ENCODE measurements at places on chromosomes 6 and 20. TPM values are rescaled to one million over a fixed set of nuclear protein-coding genes. Genes with fewer than 3 reads are reported as not detected.
A peak's percentile ranks its signal among the peaks of the same experiment; 100 is the strongest.

Gene ANKRD66
- not detected for polyA plus RNA-seq

Gene SPATA25
- 2.9 TPM for polyA plus RNA-seq

Gene CDSN
- not detected for polyA plus RNA-seq

Gene CST5
- not detected for polyA plus RNA-seq

Gene OR2B6
- 0.42 TPM for polyA plus RNA-seq

GRCh38 chr20:1566701-1567100 is 9.2 kb upstream of the SIRPD start:
- H3K4me1 ChIP-seq, result no peaks in the 10 kb centered on the region
- H3K27me3 ChIP-seq, result no peaks in the 10 kb centered on the region
- H3K27ac ChIP-seq, result no peak overlapping the region
- no peaks in the 10 kb centered on the region for H3K36me3 ChIP-seq

- H3K27ac ChIP-seq, result no peak overlapping the region
- H3K36me3 ChIP-seq, result no peaks in the 10 kb centered on the region
- peaks cover 21% of the 10 kb centered on the region for H3K4me1 ChIP-seq
- DNase-seq, result no peak
- no peaks in the 10 kb centered on the region for H3K27me3 ChIP-seq
Observed at GRCh38 chr6:13467216-13467600, 20.2 kb downstream of the GFOD1 start.

GRCh38 chr6:142384519-142385254 is 82.9 kb downstream of the ADGRG6 start:
- no peaks in the 10 kb centered on the region for H3K4me1 ChIP-seq
- no peaks in the 10 kb centered on the region for H3K27me3 ChIP-seq
- peak overlapping the region; percentile 12 for H3K4me3 ChIP-seq
- no peak for DNase-seq
- H3K36me3 ChIP-seq, result peaks cover 23% of the 10 kb centered on the region
- H3K27ac ChIP-seq, result peak overlapping the region; percentile 88

DNA sequence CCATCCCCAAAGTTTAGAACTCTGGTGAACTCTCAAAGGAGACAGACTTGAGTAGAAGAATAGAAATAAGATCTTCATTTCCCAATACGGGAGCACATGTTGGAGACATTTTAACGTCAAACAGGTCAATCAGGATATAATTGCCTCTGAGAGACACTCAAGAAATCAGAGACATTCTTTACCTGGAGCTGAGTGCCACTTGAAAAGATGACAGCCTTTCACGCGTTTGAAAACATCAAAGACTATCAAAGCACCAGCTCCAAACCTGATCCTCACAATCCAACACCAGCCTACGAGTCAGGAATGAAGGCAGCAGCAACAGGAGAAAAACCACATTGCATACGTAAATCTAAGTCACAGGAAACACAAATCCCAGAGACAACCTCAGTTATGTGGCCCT is 571.5 kb upstream of the CDH4 start:
- no peaks in the 10 kb centered on the region for H3K27me3 ChIP-seq
- DNase-seq, result no peak
- H3K27ac ChIP-seq, result no peak overlapping the region
- no peaks in the 10 kb centered on the region for H3K4me1 ChIP-seq
- H3K4me3 ChIP-seq, result no peak overlapping the region

DNA sequence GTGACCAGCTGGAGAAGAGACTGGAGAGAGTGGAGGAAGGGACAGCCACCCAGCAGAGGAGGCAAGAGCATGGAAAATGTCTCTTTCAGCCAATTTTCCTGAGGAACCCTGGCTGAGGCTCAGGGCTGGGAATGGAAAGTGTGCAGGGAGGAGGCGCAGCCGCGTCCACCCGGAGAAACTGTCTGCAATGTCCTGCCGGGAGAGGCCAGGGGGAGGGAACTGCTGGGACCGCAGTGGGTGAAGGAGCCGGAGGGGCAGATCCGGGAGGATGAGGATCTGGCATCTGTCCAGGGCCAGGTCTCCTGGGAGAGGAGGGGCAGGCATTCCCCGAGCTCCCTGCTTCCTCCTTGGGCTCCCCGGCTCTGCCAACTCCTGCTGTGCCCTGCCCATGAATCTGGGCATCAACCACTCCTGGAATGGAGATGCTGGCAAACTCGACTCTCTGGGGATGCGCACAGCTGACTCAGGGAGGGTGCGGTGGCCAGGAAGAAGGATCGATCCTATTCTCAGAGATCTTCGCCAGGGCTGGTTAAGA is 17.4 kb upstream of the HM13 start:
- H3K27ac ChIP-seq, result peak overlapping the region; percentile 65
- peaks cover 5% of the 10 kb centered on the region for H3K4me1 ChIP-seq
- H3K4me3 ChIP-seq, result peak overlapping the region; percentile 9
- DNase-seq, result no peak
- H3K27me3 ChIP-seq, result no peaks in the 10 kb centered on the region
- no peaks in the 10 kb centered on the region for H3K36me3 ChIP-seq

DNA sequence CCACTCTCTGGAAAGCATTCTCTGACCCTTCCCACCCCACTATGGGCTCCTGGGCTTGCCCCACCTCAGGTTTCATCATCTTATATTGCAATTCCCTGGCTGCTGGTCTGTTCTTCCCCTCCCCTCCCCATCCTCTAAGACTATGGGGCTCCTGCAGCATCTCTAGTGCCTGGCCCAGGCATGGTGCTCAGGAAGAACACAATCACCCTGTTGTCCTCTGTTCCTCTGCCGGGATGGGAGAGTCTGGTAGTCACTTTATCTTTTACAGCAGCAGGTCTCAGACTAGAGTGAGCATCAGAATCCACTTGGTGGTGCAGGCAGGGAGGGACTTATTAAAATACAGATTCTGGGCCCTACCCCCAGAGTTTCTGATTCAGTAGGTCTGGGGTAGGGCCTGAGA is 5.0 kb upstream of the LPIN3 start:
- no peaks in the 10 kb centered on the region for H3K36me3 ChIP-seq
- DNase-seq, result no peak
- no peaks in the 10 kb centered on the region for H3K27me3 ChIP-seq
- no peak overlapping the region for H3K27ac ChIP-seq
- H3K4me3 ChIP-seq, result no peak overlapping the region

DNA sequence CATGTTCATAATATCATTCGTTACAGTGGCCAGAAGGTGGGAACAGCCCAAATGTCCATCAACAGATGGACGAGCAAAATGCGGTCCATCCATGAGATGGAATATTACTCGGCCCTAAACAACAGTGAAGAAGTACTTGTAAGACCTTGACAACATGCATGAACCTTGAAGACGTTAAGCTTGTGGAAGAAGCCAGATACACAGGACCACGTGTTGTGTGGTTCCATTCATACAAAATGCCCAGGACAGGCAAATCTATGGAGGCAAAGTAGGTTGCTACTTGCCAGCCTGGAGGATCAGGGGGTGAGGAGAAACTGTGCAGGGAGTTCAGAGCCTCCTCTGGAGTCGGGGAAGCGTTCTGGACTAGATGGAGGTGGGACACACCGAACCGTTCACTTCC is 207.1 kb downstream of the ERMARD start:
- H3K4me1 ChIP-seq, result no peaks in the 10 kb centered on the region
- no peaks in the 10 kb centered on the region for H3K27me3 ChIP-seq
- H3K36me3 ChIP-seq, result no peaks in the 10 kb centered on the region
- no peak overlapping the region for H3K27ac ChIP-seq

DNA sequence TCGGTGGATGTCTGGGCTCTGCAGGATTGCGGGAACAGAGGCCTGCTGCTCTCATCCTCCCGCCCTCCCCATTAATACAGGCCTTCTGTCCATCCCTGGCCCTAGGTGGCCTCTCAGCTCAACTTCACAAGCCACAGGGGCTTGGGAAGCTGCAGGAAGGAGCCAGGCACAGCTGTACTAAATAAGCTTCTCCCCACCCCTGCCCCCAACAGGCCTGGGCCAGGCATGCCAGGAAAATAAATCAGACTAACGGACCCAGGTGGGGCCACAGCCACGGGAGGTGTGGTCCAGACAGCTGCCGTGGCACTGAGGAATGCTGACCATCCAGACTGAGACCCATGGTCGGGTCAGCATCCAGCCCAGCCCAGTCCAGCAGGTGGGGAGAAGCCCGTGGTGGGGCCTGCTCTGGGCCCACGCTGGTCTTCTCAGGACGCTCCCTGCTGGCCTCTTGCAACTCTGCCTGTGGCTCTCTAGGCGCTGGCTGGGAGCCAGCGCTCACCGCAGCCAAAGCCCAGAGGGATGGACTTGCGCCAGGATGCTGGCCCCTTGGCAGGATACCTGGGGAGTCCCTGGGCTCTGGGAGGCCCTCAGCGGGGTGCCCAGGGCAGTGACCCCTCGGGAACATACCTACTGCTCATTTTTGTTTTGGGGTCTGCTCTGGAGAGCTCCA is 8.6 kb upstream of the YTHDF1 start:
- no peak overlapping the region for H3K4me3 ChIP-seq
- peaks cover 17% of the 10 kb centered on the region for H3K4me1 ChIP-seq
- 0 out of 2 replicates have a peak, but pooled peaks cover 6% of the 10 kb centered on the region for H3K27me3 ChIP-seq
- peak; percentile 78 for DNase-seq

GRCh38 chr6:2158596-2159271 is 86.7 kb downstream of the GMDS start:
- H3K36me3 ChIP-seq, result no peaks in the 10 kb centered on the region
- no peak overlapping the region for H3K4me3 ChIP-seq
- peaks cover 17% of the 10 kb centered on the region for H3K4me1 ChIP-seq
- no peak for DNase-seq
- no peak overlapping the region for H3K27ac ChIP-seq

GRCh38 chr20:50048420-50049166 is 64.4 kb downstream of the UBE2V1 start:
- H3K27ac ChIP-seq, result peak overlapping the region; percentile 66
- no peaks in the 10 kb centered on the region for H3K36me3 ChIP-seq
- no peak overlapping the region for H3K4me3 ChIP-seq
- no peaks in the 10 kb centered on the region for H3K27me3 ChIP-seq
- H3K4me1 ChIP-seq, result peaks cover 14% of the 10 kb centered on the region

- no peaks in the 10 kb centered on the region for H3K27me3 ChIP-seq
- peaks cover 5% of the 10 kb centered on the region for H3K36me3 ChIP-seq
- no peak for DNase-seq
- H3K4me1 ChIP-seq, result no peaks in the 10 kb centered on the region
Observed at GRCh38 chr6:130622142-130622541, 205.1 kb upstream of the SMLR1 start.

DNA sequence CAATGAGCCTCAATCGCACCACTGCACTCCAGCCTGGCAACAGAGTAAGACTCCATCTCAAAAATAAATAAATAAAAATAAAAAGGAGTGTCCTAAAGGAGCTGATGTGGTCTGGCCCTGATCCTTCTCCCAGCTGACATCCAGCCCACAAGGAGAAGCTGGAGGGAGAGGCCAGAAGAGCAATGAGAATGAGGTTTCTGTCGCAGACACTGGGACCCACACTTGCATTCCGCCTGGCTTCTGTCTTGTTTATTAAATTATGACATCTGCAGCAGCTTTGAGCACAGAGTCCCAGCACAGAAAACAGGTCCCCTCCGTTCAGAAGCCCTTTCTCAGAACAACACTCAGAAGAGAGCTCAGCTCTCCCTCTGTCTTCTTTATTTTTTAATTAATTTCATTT is 10.3 kb upstream of the E2F1 start:
- H3K36me3 ChIP-seq, result no peaks in the 10 kb centered on the region
- peak overlapping the region; percentile 94 for H3K27ac ChIP-seq
- H3K4me3 ChIP-seq, result no peak overlapping the region
- peak; percentile 81 for DNase-seq
- no peaks in the 10 kb centered on the region for H3K27me3 ChIP-seq

DNA sequence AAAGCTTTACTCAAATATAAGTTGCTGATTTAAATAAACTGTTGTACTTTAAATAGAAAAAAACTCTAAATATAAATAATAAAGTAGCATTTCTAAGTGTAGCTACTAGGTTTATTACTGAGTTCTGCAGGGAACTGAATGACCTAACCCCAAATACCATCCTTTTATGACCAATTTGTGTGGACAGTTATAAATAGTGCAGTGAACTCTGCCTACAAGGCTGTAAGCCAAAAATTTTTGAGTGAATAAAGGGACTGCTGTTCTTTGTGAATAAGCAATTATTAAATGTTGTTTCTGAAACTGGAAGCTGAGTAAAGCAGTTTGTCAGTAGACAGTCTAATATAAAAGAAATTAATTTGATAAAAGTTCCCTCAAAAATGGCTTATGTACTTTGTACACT is 90.8 kb upstream of the ELOVL5 start:
- DNase-seq, result no peak
- no peak overlapping the region for H3K27ac ChIP-seq
- H3K36me3 ChIP-seq, result no peaks in the 10 kb centered on the region

- H3K4me3 ChIP-seq, result no peak overlapping the region
- DNase-seq, result no peak
- H3K4me1 ChIP-seq, result peaks cover 22% of the 10 kb centered on the region
- H3K36me3 ChIP-seq, result peaks cover 51% of the 10 kb centered on the region
Observed at GRCh38 chr6:56550301-56550700, 92.4 kb downstream of the DST start.

GRCh38 chr6:89361171-89361570 is 8.6 kb upstream of the UBE2J1 start:
- no peaks in the 10 kb centered on the region for H3K36me3 ChIP-seq
- H3K27me3 ChIP-seq, result no peaks in the 10 kb centered on the region
- H3K27ac ChIP-seq, result no peak overlapping the region
- no peak for DNase-seq
- no peak overlapping the region for H3K4me3 ChIP-seq

DNA sequence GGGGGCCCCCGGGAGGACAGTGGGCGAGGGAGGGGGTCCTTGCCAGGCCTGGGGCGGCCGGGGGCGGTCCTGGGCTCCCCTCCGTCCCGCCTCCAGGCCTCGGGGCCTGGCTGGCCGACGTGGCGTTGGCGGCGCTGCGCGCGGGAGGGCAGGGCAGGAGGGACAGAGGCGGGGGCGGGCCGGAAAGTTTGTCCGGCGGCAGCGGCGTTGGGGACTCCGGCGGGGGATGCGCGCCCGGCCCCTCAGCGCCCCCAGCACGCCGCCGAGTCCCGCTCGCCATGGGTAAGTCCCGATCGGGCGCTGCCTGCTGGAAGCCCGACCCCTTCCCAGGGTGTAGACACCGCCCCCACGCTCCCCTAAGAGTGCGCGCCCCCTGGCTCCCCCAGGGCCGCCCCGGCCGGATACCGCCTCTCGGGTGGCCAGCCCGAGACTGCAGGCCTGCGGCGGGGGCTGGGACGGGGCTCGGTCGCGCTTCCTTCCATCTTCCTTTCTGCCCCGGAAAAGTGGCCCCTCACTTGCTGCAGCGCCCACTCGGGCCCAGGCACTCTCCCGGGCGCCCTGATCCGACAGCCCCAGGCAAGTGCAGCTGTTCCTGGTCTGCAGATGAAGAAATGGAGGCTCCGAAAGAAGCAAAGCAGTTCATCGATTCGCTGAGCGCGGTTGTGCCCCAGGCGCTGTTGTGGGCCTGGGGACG is at the start of gene SLC2A10:
Gene SLC2A10, plus strand, starts transcription at position 191 of the 694 bp plus-strand sequence. Its CDS starts 88 bp downstream, at position 279.
- H3K36me3 ChIP-seq, result no peaks in the 10 kb centered on the region
- peak within 1 kb of the TSS; percentile 80 for H3K4me3 ChIP-seq
- no peaks in the 10 kb centered on the region for H3K27me3 ChIP-seq
- peaks cover 10% of the 10 kb centered on the region for H3K4me1 ChIP-seq
- peak within 1 kb of the TSS; percentile 56 for H3K27ac ChIP-seq

DNA sequence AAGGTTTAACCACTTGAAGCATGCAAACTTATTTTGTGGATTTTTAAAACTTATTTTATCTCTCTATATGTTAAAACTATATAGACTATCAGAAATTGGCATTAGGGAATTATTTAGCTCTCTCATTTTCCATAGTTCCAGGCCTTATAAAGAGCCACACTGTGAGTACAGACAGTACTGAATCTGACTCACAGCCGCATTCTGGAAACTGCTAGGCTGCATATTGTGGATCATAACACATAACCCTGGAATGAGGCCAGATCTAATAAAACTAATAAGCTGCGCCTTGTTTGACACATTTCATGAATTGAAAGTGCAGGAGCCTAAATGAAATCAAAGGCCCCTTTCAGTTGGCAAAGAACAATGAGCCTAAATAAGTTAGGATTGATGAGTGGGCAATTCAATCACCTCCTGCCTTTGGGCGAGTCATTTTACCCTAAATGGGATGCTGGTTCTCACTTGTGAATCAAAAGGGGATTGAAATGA is 308.4 kb downstream of the PACRG start:
- H3K4me1 ChIP-seq, result no peaks in the 10 kb centered on the region
- no peaks in the 10 kb centered on the region for H3K27me3 ChIP-seq
- no peak for DNase-seq
- H3K27ac ChIP-seq, result no peak overlapping the region
- no peak overlapping the region for H3K4me3 ChIP-seq

All from SK-N-SH (cell line).